IMR-90 (cell line): ENCODE measurements at places on chromosomes 7 and 10. TPM values are rescaled to one million over a fixed set of nuclear protein-coding genes. Genes with fewer than 3 reads are reported as not detected.

- no peak for DNase-seq
These were observed 851.3 kb upstream of the POM121L12 start for GRCh38 chr7:52184006-52184703.

- no peak for DNase-seq
These were observed 114.1 kb downstream of the SLC16A9 start for GRCh38 chr10:59595593-59595992.

GRCh38 chr10:48541144-48541795, 63.6 kb downstream of the ARHGAP22 start:
- peak; percentile 12 for DNase-seq

DNA sequence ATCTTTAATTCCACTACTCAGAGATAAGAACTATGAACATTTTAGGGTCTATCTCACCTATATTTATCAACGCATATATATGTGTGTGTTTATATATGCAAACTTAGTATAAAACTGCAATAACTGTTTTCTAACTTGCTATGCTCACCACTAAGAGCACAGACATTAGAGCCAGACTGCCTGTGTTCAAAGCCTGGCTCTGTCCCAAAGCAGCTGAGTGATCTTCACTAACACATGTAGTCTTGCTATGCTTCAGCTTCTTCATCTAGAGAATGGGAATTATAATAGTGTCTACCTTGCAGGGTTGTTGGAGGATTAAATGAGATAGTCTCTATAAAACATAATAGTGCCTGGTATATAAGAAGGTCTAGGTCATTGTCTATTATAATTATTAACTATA, 165.5 kb downstream of the MAGI2 start:
- peak; percentile 73 for DNase-seq

DNA sequence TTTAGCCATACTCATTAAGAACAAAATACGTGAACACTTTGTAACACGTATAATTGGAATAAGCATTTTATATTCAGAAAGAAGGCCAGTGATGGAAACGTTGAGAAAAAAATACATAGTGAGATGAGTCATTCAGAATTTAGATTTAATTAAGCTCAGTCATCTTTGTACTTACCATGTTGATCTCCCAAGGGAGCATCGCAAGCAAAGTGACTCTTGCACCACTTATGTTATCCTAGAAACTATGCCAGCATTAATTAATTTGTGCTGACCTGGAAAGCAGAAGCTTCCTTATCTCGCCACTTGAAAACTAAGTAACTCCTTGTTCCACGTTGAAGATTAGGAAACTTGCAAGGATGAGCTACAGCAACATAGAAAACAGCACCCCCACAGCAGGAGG, 9.7 kb upstream of the MPP7 start:
- no peak for DNase-seq

- peak; percentile 92 for DNase-seq
These were observed 1.0 kb downstream of the HSPB1 start for GRCh38 chr7:76303202-76304147.

DNA sequence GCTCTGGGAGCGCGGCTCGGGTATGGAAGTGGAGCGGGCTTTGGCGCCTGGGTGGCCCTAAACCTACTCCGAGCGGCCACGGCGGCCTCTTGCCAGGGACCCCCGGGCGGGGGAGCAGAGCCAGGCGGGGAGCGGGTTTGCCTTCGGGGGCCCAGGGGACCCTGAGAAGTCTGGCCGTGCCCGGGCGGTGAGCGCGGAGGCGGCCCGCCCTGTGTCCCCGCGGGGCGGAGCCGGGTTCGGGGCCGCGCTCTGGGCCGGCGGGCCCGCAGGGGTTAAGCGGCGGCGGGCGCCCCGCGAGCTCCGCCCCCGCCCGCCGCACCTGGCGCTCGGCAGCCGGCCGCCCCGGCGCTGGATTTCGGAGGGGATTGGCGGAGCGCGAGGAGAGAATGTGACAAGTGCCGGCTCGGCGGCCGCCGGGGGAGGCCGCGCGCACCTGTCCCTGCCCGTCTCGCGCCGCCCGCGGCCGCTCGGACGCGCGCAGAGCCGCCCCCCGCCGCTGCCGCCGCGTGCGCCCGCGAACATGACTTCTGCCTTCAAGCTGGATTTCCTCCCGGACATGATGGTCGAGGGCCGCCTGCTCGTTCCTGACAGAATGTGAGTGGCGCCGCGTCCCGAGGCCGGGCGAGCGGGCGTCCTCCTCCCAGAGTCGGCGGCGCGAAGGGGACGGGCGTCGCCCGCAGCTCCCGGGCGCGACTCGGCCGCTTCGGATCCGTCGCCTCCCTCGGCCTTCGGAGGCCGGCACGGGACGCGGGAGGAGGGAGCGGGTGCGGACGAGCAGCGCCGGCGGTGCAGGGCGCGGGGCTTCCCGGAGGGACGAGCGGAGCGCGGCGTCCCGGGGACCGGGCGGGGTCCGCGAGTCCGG, at the start of gene CELF2:
Gene CELF2, plus strand, starts transcription at position 303 of the 862 bp plus-strand sequence. Its CDS starts 218 bp downstream, at position 521.
- no peak for DNase-seq

DNA sequence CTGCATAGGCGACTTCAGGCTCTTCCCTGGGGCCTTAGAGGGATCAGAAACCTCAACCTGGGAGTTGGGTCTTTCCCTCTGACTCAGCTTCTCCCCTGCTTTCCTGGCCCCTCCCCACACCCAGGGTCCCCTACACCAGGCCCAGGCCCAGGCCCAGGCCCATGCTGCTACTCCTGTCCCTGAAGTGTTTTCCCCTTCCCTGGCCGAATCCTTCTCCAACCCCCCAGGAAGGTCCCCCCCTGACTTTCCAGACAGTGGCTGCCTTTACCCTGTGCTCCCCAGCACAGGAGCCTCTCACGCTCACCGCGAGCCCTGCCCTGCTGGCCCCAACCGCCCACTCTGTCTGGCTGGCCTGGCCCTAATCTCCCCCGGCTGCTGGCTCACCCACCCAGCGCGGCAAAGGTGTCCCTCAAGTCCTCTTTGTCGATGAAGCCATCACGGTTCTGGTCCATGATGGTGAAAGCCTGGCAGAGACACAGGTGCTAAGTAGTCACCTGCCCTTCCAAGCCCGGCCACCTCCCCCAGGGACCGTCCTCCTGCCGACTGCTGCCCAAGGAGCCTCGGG, 6.4 kb downstream of the MYL10 start:
- no peak for DNase-seq

DNA sequence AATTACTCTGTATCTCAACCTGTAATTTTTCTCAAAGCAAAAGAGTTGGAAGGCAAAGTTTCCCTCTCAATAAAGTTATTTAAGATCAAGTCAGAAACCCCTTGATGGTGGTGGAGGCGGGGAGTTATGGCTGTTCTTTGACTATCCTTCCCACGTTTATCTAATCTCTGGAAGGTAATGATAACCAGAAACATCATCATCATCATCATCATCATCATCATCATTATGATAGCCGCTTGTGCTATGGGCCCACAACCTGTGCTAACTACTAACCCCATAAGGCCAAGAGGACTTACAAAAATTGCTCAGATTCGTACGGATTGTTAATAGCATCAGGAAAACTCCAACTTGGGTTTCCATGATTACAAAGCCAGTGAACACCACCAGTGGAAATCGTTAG, 502.3 kb downstream of the SH2D4B start:
- no peak for DNase-seq

DNA sequence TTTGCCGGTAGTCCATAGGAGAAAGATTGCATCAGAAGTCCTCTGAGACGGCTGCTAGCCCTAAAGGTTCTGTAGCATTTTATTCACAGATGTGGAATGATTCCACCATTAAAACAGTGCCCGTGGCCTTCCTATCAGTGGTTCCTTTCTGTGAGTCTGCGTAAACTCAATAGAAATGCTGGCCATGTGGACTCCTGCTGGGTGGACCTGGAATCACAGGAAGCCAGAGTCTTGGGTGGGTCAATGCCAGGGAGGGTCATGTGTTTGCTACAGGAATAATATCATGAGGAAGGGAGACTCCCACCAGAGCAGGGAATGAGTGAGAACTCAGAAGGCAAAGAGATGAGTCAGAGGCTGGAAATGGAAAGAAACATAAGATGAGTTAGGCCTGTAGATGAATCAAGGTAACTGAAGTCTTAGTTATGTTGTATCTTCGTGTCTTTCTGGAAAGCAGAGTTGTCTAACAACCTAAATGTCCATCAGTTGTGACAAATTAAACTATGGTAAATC, 410.4 kb upstream of the AUTS2 start:
- DNase-seq, result no peak

DNA sequence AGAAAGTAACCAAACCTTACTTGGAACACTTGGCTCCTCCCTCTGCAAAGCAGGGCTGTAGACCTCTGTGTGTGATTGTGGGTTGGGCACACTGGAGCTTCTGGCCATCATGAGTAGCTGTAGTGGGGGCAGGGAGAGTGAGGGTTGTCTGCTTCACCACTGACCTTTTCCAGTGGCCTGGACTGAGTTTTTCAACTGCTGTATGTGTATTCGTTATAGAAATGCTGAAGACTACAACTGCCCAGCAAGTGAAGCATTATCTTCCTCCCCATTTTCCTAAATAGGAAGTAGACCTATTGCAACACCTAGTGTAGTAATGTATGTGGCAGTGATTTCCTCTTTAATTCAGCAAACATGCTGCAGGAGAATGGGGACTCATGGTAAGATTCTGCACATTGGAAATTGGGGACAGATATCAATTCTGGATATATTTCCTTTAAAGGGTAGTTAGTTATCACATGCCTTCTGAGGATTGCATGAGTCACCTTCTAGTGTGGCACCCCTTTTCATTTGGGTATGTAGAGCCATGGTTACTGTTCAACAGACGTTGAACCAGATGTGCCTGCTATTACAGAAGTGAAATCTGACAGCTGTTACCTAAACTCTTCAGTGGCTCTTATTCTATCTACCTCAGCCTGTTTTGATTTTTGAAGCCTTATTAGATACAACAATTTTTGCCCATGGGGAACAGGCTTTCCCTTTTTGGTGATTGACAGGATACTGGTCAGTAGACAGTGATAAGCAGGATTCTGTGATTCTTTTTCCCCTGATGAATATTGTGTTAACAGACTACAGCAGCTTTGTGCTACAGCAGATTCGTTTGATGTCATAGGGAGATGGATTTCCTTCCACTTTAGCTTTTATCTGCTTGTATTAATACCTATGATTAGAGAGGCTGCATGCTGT, 130.9 kb downstream of the SND1 start:
- peak; percentile 38 for DNase-seq

GRCh38 chr7:125775317-125775716, 845.7 kb upstream of the POT1 start:
- DNase-seq, result no peak

- no peak for DNase-seq
These were observed 47.2 kb upstream of the WDR11 start for GRCh38 chr10:120803972-120804371.

GRCh38 chr7:157276731-157277562, 59.9 kb upstream of the DNAJB6 start:
- peak; percentile 51 for DNase-seq

DNA sequence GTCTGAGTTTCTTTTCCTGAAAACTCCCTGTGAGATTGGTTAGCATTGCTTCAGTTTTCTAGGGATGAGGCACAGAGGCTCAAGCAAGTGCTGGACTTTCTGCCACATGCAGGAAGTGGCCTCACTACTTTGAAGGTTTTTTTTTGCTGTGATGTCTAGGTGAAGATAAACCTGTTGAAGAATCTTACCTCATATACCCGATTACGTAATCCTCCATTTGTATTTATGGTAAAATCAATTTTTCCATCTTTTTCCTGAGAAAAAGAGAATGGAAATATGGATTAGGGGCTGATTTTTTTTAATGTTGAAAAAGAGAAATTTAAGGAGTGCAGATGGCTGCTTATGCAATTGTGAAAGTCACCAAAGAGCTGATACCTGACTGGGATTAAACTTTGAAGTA, 23.4 kb downstream of the CBLL1 start:
- no peak for DNase-seq

DNA sequence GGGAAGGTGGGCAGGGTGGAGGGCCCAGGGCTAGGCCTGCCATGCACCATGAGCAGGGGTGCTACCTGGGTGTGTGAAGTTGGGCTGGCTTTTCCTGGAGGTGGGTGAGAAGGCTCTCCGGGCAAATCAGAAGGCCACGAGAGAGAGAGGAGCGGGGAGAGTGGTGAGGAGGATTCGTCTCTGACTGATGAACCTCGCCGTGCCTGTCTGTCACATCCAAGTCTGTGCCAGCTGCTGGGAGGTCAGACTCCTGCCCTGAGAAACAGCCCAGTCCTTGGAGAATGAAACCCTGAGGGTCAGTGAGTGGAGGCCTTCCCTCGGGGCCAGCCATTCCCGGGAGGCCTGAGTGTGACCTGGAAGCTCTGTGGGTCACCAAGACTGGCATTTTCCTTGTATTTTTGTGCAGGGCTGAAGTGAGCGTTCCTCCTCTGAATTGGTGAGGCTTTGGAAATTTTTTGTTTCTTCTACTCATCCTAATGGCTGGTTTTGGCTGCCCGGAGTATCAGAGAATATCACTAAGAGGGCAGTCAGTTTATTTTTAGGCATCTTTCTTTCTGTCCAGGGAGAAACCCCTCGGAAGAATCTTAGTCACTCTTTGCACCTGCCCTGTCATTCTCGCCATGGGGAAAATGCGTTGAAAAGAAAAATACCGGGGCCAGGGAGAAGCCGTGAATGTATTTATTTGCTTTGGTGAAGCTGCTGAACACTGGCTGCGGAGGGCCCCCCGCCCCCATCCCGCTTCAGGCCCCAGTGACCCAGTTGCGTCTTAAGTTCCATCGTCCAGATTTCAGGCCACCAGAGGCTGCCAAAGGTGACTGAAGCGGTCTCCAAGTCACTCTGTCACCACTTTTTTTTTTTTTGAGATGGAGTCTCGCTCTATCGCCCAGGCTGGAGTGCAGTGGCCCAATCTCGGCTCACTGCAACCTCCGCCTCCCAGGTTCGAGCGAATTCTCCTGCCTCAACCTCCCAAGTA, 6.5 kb upstream of the AP5Z1 start:
- DNase-seq, result no peak

DNA sequence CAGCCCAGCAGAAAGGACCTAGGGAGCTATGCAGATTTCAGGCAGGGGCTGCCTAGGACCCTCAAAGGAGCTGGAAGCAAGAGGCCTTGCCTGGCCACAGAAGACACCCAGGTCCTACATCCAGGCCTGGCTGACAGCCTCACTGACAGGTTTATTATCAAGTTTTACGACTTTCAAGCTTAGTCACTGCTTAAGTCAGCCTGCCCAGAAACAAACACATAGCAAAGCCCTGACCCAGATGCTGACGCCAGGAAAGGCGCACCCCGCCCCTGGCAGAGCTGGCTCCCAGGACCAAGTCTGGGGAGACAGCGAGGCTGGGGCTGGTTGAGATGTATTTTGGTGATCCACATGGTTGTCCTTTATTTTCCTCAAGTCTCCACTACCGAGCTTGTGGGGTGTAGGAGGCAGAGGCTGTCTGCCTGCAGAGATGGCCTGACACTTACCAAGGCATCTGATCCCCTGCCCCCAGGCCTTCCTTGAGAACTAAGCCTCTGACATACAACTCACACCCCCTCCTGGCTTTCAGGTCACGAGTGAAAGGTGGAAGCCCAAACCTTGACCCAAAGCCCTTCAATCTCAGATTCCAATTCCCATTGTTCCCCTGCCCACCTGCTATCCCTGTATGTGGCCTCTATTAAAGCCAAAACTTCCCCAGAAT, 80.7 kb upstream of the EMX2 start:
- peak; percentile 37 for DNase-seq

Gene SPDYE9
- polyA plus RNA-seq, result not detected in 2 replicates

Gene ASAH2B
- polyA plus RNA-seq, result 2.7 and 3.7 TPM in 2 replicates

Gene OR9A2
- polyA plus RNA-seq, result not detected in 2 replicates

Gene PRSS37
- not detected in 2 replicates for polyA plus RNA-seq

Gene LIPM
- polyA plus RNA-seq, result not detected in 2 replicates

Gene GNAI1
- polyA plus RNA-seq, result 17.2 and 21.1 TPM in 2 replicates

Gene CDNF
- polyA plus RNA-seq, result 1.1 and 1.3 TPM in 2 replicates

Gene C10orf67
- polyA plus RNA-seq, result 0.14 and 0.15 TPM in 2 replicates

Gene SEPHS1
- 39.4 and 40.4 TPM in 2 replicates for polyA plus RNA-seq
